ENCODE measurements at places on chromosomes 7 and 10.

- no peak for DNase-seq
Measured at GRCh38 chr7:42351316-42351935, 114.4 kb upstream of the GLI3 start.

- no peak for DNase-seq
Measured at GRCh38 chr10:29681676-29682448, 47.1 kb upstream of the SVIL start.

- no peak for DNase-seq
Measured at GRCh38 chr7:43141091-43141490, 28.6 kb downstream of the HECW1 start.

GRCh38 chr10:60731134-60731885 lies 47.0 kb upstream of the CDK1 start:
- DNase-seq: no peak

- no peak for DNase-seq
Measured at GRCh38 chr10:16957038-16957437, 139.8 kb upstream of the RSU1 start.

DNA sequence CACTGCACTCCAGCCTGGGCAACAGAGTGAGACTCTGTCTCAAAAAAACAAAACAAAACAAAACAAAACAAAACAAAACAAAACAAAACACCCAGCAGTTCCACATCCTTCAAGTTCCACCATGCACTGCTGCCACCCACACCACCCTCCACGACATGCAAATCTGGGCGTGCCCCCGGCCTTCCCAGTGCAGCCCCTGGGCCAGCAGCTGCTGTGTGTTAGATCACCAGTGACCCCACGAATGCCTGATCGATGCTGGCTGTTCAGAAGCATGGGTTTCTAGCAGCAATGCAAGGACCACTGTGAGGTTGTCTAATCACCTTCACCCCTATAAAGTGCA lies 36.3 kb downstream of the ELFN1 start:
- DNase-seq: no peak

DNA sequence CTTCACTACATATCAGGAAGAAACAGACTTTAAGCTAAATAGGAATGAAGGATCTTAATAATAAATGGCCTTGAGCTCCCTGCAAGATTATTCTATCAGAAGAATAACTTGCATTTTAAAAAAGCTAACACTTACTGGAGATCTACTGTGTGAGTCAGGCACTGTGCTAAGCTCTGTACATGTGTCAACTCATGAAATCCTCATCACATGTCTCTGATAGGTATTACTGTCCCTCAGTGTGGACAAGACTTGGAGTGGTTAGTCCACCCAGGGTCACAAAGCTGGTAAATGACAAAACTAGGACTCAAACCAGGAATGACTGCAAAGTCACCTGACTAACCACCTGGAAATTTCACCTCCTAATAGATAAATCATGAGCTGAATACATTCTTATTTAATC lies 57.1 kb upstream of the KCTD7 start:
- no peak for DNase-seq

DNA sequence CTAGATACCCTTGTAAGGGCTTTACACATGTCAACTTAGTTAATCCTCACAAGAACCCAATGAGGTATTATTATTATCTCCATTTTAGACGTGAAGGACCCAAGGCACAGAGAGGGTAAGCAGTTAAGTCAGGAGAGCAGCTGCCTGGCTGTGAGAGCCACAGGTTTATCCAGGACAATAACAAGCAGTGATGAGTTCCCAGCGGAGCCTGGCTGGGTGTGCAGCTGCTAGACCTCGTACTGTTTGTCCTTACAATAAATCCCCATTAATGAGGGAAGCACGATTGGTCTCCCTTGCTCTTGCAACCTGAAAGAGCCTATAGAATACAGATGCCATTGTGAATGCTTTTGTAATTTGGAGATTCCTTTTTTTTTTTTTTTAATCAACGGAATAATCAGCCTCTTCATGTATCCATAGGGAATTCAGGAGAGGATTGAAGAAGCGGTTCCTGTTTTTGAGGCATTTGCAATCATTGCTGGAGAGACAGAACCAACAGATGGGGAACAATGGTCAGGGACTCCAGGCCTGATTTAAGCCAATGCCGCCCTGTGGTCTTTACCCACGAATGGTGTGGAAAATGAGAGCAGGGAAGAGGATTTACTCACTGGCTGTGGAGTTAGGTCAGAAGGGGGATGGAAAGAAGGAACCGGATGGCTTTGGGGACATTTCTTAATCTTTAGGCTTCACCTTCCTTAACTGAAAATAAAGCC lies 12.3 kb upstream of the ASB4 start:
- DNase-seq: no peak

DNA sequence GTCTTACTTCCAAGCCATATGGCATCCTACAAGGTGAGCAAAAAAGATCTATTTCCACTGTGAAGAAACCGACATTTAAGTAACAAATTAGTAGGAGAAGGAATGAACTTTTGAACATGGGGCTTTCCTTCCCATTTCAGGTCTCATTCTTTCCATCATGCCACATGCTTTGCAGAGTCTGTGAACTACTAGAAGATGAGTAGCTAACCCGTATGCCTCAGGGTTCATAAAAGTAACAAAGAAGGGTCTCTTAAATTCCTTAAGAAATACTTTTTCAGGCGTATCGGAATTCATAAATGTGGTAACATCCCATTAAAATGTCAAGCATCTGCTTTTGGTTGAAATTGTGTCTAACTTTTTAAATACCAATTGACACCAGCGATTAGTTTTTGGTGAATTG lies 81.3 kb upstream of the TNS3 start:
- no peak for DNase-seq

- DNase-seq: no peak
Measured at GRCh38 chr7:25375805-25376600, 147.7 kb upstream of the NPVF start.

DNA sequence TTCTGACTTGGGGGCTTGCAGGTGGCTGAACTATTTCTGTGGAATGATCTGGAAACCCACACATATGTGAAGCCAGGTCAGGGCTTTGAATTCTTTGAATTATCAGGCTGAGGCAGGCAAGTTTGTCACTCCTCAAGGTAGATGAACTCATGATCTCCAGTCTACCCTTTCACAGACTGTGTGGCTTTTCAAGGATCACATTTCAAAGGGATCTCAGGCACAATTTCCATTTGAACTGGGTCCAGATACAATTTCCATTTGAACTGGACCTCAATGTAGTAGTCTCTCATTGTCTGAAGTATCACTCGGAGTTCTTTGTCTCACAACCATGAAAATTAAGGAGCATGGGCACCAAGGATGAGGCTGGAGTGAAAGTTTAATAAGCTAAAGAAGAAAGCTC lies 25.7 kb upstream of the EIF4H start:
- no peak for DNase-seq

DNA sequence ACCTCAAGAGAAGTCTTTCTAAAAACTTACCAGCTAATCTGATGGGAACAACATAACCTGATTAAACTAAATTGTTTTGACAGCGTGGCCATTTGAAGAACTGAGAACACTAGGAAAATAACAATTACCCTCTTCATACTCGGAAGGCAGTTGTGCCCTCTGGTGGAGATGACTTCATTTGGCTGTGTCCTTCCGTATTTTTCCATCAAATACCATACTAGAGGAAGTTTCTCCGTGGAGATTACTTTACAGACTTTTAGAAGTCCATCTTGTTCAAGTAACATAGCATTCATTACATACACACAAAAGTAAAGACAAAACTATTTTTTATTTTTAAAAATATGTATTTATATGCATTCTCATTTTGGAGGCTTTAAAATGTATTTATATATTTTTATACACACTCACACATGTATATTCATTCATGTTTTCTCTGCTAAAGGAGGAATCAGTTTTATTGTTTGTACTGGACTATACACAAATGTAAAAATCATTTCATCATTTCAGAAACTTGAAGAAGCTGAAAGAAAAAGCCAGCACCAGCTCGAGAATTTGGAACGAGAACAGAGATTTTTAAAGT lies 25.2 kb downstream of the SMNDC1 start:
- no peak for DNase-seq

GRCh38 chr7:133360201-133360600 lies 107.3 kb downstream of the EXOC4 start:
- no peak for DNase-seq

DNA sequence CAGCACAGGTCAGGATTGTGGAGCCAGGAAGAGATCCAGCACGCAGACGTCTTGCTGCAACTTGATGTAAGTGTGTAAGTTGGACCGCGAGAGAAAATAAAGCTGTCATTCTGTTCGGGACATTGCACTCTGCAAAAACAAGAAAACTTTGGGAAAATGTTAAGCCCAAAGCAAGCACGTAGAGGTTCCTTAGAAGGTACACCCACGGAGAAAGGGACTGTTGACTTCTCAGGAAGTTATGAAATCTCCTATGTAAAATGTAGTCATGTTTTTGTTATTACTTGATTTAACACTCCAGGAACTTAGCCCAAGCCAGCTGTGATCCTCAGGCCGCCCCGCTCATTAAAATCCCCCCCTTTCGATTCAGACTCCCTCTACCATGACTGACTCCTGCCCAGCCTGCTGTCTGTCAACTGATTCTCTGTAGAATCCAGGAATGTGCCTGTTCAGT lies 196.1 kb upstream of the TCF7L2 start:
- DNase-seq: no peak

DNA sequence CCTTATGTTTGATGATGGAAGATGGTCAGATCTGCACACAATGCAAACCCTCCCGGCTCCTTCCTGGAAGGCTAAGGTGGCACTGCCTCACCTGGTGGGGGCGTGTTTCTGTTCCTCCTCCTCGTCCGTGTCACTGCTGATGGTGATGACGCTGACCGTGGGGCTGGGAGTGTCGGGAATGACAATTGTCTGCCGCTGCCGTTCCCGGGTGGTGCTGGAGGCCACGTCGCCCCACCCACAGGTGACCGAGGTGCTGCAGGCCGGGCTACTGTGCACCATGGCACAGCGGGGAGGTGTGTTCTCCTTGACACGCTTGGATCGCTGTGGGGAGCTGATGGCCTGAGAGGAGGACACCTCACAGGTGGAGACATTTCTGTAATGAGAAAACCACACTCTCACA lies 73.1 kb downstream of the CLEC2L start:
- DNase-seq: no peak

- DNase-seq: no peak
Measured at GRCh38 chr7:16484453-16485158, 19.1 kb upstream of the SOSTDC1 start.

DNA sequence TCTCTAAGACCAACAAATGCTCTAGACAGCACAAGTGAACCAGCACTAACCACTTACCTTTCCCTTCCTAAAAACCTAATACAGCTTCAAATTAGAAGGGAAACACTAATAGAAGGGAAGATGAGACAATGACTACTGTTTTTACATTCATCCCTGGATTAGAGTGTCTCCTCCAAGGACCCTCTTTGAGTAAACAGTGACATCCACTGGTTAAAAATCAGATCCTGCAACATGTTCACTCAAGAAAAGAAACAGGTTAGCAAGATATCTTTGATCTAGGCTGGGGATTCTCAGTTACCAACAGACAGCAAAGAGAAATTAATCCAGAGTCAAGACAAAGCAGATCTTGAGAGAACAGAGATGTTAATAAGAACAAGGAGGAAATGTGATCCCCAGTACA lies 177.7 kb upstream of the GHITM start:
- no peak for DNase-seq

DNA sequence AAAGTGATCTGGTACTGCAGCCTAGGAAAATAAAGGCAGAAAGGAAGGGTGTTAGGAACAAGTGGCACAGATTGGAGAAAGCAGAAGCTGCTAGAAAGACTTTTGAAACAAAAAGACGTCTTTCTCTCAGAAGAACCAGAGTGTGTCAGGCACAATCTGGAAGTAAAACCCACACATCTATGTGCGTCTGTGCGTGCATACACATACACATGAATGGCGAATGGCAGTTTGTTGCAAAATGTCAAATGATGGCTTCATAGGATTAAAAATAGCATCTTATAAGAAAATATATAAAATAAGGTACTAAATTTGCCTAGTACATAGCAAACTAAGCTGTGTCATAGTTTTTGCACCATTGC lies 246.3 kb downstream of the CDK14 start:
- no peak for DNase-seq

DNA sequence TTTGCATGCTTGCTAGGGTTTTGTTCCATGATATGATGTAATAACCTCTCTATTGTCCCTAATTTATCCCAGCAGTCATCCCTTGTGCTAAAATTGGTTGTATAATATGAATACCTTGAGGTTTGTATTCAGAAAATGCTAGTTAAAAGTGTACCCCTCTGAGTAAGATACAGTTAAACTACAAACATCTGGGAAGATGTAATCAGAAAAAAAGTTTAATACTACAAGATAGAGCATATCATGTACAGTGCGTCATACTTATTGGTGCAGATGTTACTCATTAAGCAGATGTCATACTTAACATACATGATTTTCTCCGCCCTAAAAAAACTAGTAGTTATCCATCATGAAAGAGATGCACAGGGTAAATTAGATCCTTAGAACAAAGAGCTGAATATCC lies 336.1 kb upstream of the KCND2 start:
- DNase-seq: no peak
